ENCODE measurements at places on chromosomes 13 and 19.
A peak's percentile ranks its signal among the peaks of the same experiment; 100 is the strongest.

- no peak for DNase-seq
These were observed 38.9 kb downstream of the DZIP1 start for GRCh38 chr13:95605448-95606125.

GRCh38 chr13:106789911-106790310 is 222.0 kb upstream of the ARGLU1 start:
- no peak for DNase-seq

DNA sequence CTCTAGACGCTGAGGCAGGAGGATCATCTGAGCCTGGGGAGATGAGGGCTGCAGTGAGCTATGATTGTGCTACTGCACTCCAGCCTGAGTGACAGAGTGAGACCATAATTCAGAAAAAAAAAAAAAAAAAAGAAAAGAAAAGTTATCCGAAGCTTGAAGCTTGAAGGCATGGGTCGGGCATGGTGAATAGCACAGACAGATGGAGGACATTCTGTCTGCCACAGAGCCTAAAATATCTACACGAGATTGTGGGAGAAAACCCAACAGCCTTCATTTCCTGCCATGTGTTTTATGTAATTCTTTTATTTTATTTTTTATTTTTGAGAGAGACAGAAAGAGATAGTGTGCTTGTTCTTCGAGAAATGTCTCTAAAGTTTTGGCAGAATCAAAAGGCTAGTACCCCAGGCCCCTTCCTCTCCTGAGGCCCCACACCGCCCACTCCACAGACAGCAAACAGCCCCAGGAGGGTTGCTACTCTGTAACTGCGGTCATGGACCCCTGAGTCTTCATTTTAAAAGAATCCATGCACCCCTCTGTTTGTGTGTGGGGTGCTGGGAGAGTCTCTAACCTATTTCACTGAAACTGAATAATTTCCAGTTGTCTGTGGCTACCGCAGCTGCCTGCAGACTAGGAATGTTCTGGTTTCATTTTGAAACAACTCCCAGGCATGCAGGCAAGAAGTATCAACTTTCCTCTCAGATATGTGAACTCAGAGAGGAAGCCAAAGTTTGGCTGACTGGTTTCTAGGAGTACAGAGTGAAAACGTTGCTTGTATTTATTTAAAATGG is 38.4 kb upstream of the RCBTB2 start:
- no peak for DNase-seq

DNA sequence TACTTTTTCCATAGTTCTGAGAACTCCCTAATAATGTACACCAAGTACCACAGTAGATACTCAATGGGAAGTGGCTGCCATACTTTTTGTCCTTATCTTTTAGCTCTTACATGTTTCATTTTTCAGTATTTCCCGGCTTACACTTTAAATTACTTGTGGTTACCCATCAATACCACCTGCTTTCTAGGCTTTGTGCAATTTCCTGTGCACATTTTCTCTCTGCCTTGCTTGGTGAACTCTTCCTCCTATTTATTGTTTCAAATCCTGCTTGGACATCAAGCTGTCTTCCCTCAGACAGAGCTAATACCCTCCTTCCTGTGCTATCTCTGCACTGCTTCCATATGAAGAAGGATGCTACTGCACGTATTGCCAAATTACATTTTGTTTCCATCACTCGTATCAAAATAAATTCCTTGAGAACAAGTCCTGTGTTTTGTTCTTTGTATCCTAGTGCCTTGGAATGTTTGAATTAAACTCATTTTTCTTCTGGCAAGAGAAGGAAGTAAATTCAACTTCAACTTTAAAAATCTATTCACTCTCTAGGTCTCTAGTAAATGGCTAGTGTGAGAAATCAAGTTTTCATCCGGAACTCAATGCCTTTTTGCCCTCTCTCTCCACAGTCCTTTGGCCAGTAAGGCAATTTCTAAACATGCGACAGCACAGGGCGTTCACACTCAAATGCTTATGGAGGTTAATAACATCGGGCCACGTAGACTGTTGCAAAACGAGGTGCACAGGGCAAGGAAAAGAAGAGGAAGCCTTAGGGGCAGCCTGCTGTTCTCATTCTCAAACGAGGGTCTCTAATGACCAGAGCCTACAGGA is 5.6 kb downstream of the ZAR1L start:
- no peak for DNase-seq

GRCh38 chr19:42857544-42857867 is 22.0 kb downstream of the PSG1 start:
- DNase-seq, result no peak

GRCh38 chr19:4215807-4216206 is 13.5 kb upstream of the EBI3 start:
- no peak for DNase-seq

DNA sequence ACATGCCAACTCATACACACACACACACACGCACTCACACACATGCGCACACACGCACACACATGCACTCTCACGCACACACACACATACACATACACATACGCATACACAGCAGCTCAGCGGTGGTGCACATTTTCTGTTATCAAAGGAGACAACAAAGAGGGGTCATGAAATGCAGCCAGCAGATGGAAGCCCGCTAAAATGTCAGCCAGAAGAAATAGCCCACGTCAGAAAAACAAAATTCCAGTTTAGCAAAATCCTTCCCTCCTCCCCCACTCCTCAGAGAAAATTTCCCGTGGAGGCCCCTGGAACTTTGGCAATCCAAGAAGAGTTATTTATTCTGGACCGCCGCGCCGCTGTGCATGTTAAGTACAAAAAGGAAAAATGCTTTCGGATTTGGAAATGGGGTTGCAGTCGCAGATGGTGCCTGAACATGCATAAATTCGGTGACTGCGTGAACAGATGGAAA is 114.6 kb upstream of the VSTM2B start:
- DNase-seq, result no peak

DNA sequence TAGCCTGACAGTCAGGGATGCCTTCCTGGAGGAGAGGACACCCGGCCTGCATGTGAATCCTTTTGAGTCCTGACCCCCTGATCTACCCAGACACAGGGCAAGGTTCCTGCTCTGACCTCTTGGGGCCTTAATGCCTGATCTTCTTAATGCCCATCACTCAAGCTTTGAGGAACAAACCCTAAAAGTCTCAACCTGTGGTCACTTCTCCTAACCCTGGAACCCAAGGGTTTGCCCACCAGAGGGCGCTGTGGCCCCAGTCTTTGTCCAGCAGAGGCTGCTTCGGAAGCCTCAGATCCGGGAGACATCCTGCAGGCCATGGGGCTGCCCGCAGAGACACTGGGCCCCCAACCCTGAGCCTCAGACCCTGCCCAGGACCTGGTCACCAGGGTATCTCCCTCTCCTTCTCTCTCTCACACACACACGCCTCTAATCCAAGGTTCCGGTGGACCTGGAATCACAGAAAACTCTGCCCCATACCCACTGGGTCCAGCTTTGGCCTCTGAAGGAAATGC is 9.8 kb upstream of the DPF1 start:
- peak; percentile 71 for DNase-seq

- no peak for DNase-seq
These were observed 1.2 kb downstream of the AP3D1 start for GRCh38 chr19:2149980-2150793.

- DNase-seq, result no peak
These were observed 59.5 kb downstream of the MCF2L start for GRCh38 chr13:113028336-113029060.

- no peak for DNase-seq
These were observed 1952.0 kb upstream of the PCDH20 start for GRCh38 chr13:63367522-63368198.

DNA sequence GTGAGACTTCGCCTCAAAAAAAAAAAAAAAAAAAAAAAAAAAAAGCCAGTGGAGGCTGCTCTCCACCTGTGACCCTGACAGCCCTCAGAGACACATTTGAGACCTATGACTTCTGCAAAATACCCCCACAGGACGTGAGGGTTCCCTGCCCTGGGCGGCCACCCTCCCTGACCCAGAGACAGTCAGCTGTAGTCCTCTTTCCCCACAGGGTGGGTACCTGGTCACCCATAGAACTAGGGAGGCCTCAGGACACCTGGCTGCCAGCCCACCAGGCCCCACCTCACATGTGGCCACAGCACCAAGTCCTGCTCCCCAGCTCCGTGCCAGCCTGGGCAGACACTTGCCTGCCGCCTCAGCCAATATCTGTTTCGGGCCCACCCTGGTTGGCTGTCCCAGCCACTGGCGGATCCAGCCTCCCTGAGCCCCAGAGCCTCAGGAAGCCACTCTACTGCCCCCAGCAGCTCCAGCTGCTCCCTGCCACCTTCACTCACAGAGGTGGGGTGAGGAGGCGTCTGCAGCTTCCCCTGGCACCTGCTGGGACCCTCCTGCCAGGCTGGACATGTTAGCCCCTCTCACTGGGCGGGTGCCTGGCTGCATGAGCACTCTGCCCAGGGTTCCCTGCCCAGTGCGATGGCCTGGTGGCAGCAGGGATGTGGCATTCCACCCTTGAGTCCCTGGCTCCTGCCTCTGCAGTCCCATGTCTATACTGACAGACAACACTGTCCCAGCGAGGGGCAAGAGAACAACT is 6.9 kb downstream of the MKNK2 start:
- no peak for DNase-seq

GRCh38 chr13:29065142-29065541 is 245.0 kb downstream of the MTUS2 start:
- no peak for DNase-seq

DNA sequence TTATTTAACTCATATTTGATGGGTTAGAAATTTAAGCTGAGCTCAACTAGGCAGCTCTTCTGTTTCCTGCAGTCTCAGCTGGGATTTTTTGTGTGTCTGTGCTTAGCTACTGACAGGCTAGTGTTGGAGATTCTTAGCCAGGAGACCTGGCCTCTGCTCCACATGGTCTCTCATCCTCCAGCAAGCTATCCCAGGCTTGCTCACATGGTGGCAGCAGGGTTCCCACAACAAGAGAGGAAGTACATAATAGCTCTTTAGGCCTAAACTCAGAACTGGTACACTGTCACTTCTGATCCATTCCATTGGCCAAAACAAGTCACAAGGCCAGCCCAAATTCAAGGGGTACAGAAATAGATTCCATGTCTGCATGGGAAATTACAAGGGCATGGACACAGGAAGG is 406.2 kb downstream of the SUCLA2 start:
- DNase-seq, result no peak

GRCh38 chr19:35484252-35485036 is 5.8 kb downstream of the KRTDAP start:
- no peak for DNase-seq

DNA sequence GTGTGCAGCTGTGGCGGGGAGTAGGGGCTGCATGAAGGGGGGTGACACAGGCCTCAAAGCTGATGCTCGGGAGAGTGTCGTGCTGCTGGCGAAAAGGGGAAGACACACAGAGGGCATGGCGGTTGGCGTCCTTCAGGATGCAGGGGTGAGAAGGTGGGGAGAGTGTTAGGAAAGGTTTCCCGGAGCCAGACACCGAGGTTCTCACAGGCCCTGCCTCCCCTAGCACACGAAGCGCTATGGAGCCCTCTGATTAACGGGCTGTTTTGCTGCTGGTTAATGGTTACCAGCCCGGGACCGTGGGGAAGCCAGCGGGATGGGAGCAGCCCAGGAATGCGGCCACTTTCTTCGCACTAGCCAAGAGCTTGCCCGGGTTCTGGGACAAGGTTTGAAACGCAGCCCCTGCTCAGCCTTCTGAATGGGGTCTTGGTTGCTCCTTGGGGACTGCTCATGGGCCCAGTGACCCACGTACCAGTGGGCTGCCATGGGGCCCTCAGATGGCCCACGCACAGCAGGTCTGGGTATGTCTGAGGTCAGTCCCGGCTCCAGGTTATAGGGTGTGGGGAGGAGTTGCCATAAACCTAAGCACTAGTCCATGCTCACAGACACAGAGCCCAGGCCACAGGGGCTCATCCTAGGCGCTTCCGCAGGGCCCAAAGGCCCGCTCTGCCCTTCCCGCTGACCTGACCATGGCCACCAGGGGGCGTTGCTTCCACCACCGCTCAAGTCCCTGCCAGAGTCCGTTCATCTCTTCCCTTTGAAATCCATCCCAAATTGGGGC is 31.3 kb upstream of the ISYNA1 start:
- DNase-seq, result peak; percentile 39

- DNase-seq, result no peak
These were observed 26.2 kb downstream of the OXGR1 start for GRCh38 chr13:96968027-96968426.

GRCh38 chr13:32840989-32841713 is 175.1 kb upstream of the KL start:
- no peak for DNase-seq

GRCh38 chr13:49938314-49938713 is 2.2 kb upstream of the SPRYD7 start:
- DNase-seq, result no peak

DNA sequence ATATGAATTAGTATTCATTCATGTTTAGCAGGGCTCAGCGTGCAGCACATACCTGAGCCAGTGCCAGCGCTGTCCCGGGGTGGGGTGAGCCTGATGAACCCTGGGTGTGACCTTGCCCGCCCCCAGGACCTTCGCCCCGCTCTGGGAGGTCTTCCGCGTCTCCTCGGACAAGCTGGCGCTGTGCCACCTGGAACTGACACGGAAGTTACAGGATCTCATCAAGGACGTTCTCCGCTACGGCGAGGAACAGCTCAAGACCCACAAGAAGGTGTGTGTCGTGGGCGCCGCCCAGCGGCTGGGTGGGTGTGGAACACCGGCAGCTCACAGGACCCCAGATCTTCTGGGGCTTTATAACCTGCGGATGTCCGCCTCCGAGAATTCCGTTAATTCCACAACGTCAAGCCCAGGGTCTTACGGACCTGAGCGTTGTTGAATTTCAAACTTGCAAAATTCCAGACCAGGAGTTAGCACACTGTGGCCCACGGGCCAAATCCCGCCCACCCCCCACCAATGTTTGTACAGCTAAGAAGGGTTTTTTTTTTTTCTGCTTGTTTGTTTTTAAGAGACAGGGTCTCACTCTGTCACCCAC is 15.4 kb downstream of the FCHO1 start:
- no peak for DNase-seq

- DNase-seq, result no peak
These were observed 2.3 kb upstream of the RNF225 start for GRCh38 chr19:58392945-58393724.

DNA sequence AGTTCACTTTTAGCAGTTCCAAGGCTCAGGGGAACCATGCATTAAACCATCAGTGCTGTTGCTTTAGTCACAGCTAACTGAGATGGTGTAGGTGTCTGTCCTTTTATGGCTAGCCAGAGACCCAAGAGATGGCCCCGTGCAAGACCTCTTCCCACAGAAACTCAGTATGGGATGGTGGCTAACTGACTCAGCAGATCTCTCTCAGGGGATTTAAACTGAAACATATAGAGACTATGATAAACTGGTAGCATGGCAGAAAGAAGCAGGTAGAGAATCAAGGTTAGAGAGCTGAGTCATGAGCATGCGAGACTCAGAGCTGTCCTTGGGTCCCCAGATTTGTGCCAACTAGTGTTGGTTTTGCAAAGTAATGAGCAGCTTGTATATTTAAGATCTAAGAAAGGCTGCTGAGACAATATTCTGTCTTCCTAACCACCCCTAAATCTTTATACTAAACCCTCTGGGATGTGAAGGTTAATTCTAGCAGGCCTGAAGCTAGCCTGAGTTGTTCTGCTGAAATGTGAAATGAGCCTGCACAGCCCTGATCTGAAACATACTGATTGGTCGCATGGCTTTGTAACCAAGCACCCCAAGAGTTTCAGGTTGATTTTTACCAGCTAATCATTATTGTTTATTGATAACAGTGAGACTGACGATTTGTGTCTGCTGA is 6.5 kb upstream of the SCEL start:
- DNase-seq, result no peak

- DNase-seq, result no peak
These were observed 435.1 kb downstream of the FOXO1 start for GRCh38 chr13:40231311-40231710.

- peak; percentile 36 for DNase-seq
These were observed 749 bp downstream of the GATAD2A start for GRCh38 chr19:19405971-19406877.

- DNase-seq, result no peak
These were observed 35.0 kb downstream of the FAM124A start for GRCh38 chr13:51257187-51257586.

GRCh38 chr13:112055036-112055914 is 11.7 kb upstream of the SOX1 start:
- no peak for DNase-seq
